ENCODE measurements at places on chromosomes 12 and 14.

DNA sequence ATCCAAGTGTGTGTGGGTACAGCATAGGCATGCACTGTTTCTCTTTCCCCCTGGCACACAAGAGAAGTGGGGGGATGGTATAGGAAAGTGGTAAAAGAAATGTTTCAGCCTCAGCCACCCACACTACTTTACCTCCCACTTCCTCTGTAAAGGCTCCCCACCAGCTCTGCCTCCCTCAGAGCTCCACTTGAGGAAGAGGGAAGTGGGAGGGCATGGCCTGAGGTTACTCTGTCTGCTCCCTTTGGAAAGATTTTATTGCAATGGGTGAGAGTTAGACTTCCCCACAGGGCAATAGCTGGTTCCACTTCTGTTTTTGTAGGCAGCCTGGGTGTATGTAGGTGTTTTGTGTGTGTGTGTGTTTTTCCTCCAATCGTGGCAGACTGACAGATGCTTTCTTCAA lies 145.3 kb downstream of the SSPN start:
- DNase-seq, result no peak

GRCh38 chr14:38297681-38298080 lies 41.8 kb upstream of the CLEC14A start:
- no peak for DNase-seq

GRCh38 chr14:103434868-103435442 lies 49.7 kb downstream of the MARK3 start:
- DNase-seq, result no peak

DNA sequence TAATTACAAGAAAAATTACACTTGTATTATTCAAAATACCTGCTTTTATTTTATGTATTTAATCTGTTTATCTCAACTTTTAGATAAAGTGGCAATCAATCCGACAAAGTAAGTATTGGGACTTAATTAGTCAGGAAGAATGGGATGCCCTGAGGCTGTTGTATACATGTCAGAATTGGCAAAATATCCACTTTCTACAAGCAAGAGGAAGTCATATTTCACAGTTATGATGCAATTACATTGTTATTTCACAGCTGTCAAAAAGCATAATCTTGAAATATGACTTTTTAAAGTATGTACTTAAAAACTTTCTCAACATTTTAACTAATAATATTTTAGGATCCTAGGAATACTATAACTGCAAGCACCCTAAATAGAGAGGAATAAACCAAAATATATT lies 357.1 kb upstream of the MGAT4C start:
- no peak for DNase-seq

GRCh38 chr12:84816916-84817695 lies 95.5 kb downstream of the SLC6A15 start:
- no peak for DNase-seq

DNA sequence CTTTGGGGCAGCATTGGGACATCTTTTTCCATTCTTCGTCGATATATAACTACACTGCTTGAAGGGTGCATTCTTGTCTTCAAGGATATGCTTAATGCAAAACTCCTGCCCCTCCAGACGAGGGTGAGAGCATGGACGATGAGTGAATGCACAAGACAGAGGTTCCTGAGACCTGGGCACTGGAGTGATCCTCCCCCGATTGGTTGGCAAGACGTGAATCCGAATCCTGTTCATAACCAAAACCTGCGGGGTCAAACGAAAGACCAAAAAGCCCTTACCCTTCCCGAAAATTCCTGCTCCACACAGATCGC lies 684 bp downstream of the KANSL2 start:
- no peak for DNase-seq

- peak; percentile 88 for DNase-seq
Measured at GRCh38 chr14:99245564-99246511, 26.2 kb downstream of the BCL11B start.

- DNase-seq, result no peak
Measured at GRCh38 chr12:13258197-13258596, 61.7 kb downstream of the EMP1 start.

GRCh38 chr12:12941450-12942350 lies 10.3 kb downstream of the GPRC5D start:
- DNase-seq, result no peak

DNA sequence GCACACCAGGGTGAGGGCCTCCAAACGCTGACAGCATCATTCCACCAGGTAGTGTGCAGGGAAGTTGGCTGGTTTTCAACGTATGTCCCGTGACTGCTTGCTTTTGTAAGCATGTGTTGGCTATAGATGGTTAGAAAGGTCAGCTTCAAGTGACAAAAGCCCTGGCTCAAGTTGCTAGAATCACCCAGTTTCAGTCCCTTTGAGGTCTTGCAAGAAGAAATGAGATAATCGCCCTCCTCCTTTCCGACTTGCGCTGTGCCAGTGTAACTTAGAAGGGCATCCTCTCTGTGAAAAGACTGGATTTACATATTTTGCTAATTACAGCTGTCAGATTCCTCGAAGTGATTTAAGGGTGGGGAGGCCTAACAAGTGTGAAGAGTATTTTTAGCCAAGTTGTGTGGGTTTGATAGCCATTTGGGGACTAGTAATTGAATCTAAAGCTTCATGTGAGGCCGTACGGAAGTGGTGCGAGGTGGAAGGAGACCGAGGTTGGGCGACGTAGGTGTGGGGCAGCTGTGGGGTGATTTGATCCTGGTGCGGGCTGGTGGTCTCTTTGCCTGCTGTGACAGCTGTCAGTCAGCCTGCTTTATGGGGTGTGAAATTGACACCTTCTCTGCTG lies 94.7 kb downstream of the CHST11 start:
- DNase-seq, result no peak

GRCh38 chr14:82182646-82183045 lies 649.0 kb upstream of the SEL1L start:
- DNase-seq, result no peak

GRCh38 chr14:81594012-81594411 lies 60.4 kb upstream of the SEL1L start:
- no peak for DNase-seq

DNA sequence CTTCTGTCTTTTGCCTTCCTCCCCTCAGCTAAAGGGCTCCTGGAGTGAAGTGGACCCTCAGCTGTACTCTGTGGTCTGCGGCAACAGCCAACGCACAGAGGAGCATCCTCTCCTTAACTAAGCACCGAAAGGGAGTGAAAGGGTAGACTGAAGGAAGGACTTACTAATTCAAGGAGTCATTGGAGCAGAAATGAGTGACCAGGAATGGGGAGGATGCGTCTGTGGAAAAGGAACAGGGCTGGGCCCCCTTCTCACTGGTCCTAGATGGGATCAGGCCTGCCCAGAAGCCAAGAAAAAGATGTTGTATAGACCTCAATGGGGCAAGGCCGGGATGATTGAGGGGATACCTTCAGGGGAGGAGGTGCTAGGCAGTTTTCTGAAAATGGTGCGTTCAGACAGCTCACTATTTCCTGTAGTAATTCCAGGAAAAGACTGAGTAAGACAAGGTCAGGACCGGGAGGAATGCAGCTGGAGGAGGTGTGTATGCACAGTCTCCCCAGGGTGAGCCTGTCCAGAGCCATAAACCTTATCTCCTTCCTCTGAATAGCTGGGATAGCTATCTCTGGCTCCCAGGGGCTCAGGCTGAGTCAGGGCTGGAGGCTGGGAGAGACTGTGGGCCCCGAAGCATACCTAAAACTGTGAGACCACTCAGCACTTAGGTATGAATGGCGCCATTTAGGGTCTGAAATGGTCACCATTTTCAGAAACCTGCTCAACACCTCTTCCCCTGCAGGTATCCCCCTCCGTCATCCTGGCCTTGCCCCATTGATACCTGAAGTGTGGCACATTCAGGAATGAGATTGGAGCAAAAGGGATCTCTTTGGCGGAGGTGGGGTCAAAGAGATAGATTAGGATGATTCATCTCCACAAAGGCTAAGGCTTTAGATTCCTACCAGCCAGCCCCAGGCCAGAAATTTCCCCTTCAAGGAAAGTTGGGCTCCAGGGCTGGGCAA lies 20.2 kb upstream of the KRT8 start:
- no peak for DNase-seq

DNA sequence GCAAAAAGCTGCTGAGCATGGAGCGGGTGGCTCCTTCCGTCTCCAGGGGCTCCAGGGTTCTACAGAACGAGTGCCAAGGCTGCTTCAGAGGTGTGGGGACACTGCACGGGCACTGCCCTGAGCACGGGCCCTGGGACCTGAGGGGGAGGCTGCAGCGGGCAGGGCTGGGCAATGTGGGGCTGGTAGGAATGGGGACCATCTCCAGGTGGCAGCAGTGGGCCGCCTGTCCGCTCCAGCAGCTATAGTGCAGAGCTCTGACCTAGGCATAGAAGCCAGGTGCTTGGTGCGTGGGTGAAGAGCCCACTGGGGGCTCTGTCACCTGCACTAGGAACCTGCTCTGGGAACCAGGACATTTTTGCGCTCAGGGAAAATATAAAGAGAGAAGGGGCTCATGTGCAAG lies 22.3 kb downstream of the HDAC7 start:
- DNase-seq, result peak; percentile 69

- DNase-seq, result no peak
Measured at GRCh38 chr14:81682134-81682533, 148.5 kb upstream of the SEL1L start.

DNA sequence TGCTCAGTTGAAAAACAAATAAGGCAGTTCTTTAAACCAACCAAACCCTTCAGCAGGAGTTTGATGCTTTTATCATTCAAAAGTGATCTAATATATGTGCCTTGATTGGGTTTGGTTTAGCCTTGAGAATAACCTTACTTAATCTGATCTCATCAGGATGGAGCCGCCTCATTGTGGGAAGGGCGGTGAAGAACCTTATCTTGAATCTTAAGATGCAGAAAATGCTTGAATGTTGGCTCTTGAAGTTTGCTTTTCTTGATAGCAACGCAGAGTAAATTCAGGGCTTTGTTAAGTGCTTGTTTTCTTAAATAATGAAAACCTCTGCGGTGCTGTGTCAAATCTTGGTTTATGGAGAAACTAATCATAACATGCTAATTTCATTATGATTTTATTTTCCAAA lies 138.2 kb downstream of the MON2 start:
- no peak for DNase-seq

- no peak for DNase-seq
Measured at GRCh38 chr14:38618514-38618913, 362.6 kb upstream of the CLEC14A start.

GRCh38 chr14:31286456-31287293 lies 79.1 kb upstream of the HECTD1 start:
- peak; percentile 68 for DNase-seq

GRCh38 chr12:124764451-124764850 lies 99.2 kb downstream of the SCARB1 start:
- DNase-seq, result peak; percentile 61

GRCh38 chr12:100504804-100505203 lies 31.1 kb downstream of the NR1H4 start:
- DNase-seq, result no peak

- no peak for DNase-seq
Measured at GRCh38 chr12:95440401-95440800, 33.6 kb upstream of the METAP2 start.

GRCh38 chr12:26496170-26496569 lies 300.8 kb downstream of the SSPN start:
- DNase-seq, result no peak

GRCh38 chr12:98373025-98373554 lies 142.3 kb upstream of the TMPO start:
- no peak for DNase-seq

DNA sequence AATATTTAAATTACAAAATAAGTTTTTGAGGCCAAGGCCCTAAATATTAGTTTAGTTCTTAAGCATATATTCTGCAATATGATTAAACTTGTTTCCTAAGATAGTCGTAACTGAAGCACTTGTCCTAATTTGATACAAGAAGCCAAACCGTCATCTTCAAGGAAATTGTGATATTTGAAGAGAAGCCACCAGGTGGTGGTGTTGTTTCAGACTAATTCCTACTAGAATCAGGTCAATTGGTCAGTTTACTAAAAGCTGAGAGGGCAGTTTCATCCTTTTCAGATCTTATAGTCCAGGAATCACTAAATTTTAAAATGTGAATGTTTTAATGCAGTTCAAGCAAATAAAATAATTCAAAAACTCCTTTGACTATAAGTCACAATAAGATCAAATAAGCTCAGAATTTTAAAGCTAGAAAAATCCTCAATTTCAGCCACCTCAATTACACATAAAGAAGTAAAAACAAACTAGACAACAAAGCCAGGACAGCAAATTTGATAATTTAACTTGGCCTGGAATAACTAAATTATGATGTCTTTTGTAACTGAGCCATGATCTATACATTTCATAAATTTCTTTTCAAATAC lies 7.1 kb upstream of the ARL1 start:
- DNase-seq, result peak; percentile 15

DNA sequence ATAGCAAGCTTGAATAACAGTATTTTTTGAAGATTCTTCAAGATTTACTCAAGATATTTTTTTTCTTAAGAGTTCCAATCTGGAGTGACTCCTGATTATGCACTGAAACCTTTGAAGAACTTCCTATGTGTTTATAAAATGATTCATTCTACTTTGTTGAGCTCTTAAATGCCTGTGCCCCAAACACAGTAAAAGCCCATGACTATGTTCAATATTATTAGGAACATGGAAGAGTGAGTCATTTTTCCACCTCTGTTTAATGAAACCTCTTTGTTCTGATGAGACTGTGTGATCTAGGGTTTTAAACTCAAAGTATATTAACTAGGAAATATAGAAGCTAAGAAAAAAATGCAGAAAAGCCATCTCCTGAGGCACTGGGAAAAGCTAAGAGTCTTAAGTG lies 415.0 kb upstream of the FBXO33 start:
- no peak for DNase-seq

DNA sequence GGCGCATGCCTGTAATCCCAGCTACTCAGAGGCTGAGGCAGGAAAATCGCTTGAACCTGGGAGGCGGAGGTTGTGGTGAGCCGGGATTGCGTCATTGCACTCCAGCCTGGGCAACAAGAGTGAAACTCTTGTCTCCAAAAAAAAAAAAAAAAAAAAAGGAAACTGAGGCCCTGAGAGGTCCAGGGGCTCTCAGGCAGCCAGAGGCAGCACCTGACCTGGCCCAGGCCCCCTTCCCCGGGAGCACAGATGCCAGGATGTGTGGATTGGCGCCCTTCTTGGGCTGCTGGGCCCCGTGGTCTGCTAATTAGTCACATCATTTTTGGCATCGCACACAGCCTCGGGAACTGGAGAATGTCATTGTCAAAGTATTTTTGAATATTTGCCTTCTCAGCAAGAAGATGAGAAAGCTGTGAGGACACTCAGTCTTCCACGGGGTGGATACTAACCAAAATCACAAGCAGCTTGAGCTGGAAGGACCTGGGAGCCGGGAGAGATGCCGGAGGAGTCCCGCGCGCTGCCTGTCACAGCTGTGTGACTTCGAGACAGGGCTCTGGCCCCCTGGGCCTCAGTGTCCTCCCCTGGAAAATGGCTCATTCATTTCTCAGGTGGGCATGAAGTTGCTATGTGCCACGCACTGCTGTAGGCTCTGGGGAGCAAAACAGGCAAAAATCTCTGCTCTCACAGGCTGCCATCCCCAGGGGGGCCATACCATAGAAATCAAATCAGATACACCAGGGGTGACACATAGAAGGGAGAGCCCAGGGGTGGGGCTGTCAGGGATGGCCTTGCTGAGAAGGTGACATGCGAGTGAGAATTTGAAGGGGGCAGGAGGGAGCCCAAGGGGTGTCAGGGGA lies 12.5 kb upstream of the RCOR1 start:
- DNase-seq, result no peak

GRCh38 chr14:71730471-71730870 lies 201.8 kb upstream of the RGS6 start:
- DNase-seq, result no peak

Data from WTC11 (cell line).